ENCODE measurements at places on chromosomes 1 and 21. TPM values are rescaled to one million over a fixed set of nuclear protein-coding genes. Genes with fewer than 3 reads are reported as not detected.

The LSS gene
- 70.9 TPM for total RNA-seq

The DUSP23 gene
- total RNA-seq: 76.7 TPM

The ACTL8 gene
- not detected for total RNA-seq

The CELA3A gene
- not detected for total RNA-seq

The COL9A2 gene
- 11.6 TPM for total RNA-seq

The ANGPTL1 gene
- total RNA-seq: 11.4 TPM

GRCh38 chr1:181083842-181084605, 4.5 kb upstream of the IER5 start:
- no peak overlapping the region for H3K27ac ChIP-seq
- no peak overlapping the region for H3K4me3 ChIP-seq
- H3K27me3 ChIP-seq: no peaks in the 10 kb centered on the region
- peak; percentile 57 for DNase-seq
- H3K36me3 ChIP-seq: no peaks in the 10 kb centered on the region
- no peaks in the 10 kb centered on the region for H3K4me1 ChIP-seq

DNA sequence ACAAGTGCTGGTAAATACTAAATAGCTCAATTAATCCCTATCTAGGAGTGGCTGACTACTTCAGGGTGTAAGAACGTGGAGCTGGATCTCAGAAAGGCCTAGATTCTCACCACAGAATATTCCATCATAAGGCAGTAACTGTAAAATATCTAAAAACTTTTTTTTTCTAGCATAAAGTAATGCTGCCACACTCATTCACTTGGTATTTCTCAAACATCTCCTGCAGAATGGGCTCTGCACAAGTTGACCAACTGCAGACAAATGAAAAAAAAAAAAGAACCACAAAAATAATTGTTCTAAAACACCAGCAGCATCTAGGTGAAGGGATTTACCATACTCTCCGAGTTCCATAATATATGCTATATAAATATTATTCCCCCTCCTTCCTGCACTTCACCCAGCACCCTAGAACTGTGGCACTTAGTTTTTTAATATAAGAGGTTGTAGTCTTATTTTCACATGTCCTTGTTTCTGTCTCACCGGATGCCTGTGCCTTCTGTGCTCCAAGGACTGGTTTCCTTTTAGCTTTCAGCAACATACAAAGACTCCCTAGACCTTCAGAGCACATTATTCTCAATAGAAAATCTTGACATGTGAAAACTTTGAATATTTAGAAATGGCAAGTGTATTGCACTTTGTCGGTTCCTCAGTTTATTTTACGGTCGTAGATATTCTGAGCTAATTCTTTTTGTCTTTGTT, 8.9 kb downstream of the VSIG8 start:
- DNase-seq: no peak
- H3K4me1 ChIP-seq: peaks cover 4% of the 10 kb centered on the region
- H3K36me3 ChIP-seq: no peaks in the 10 kb centered on the region
- H3K4me3 ChIP-seq: no peak overlapping the region
- H3K27ac ChIP-seq: peak overlapping the region; percentile 97

- no peak for DNase-seq
- H3K27me3 ChIP-seq: no peaks in the 10 kb centered on the region
- H3K4me1 ChIP-seq: peaks cover 8% of the 10 kb centered on the region
Observed at GRCh38 chr1:43387976-43388599, 1.5 kb downstream of the MED8 start.

DNA sequence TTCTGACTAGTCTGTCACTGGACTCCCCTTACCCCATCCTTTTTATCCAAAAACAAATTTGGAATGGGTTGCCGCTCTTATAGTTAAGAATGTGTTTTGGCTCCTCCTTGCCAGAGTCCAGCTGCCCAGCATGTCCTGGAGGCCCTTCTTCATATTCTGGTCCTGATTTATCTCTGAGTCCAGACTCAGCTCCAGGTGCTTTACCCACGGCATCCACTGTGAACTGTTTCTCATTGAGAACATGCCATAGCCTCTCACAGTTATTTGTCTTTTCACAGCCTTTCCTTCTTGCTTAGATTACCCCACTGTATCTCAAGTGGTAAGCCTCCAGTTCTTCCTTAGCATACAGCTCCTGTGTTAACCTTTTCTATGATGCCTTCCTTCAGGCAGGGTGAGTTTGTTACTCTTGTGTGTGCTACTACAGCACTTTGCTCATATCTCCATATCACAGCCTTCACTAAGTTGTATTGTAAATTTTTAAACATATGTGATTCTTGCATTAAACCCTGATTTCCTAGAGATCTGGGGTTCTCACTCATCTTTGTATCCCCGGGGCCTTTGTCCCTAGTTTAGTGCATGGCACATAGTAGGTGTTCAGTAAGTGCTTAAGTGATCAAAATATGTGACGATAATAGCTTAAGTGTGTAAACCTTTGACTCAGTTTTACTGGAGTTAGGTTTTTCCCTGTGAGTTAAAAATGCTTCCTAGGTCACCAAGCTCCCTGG, 116.0 kb downstream of the OSBPL9 start:
- no peaks in the 10 kb centered on the region for H3K27me3 ChIP-seq
- H3K4me3 ChIP-seq: no peak overlapping the region
- H3K36me3 ChIP-seq: no peaks in the 10 kb centered on the region
- DNase-seq: no peak
- H3K27ac ChIP-seq: no peak overlapping the region

GRCh38 chr1:79004916-79005315, 1.6 kb downstream of the ADGRL4 start:
- H3K4me1 ChIP-seq: no peaks in the 10 kb centered on the region
- no peaks in the 10 kb centered on the region for H3K36me3 ChIP-seq
- no peak for DNase-seq
- no peak overlapping the region for H3K4me3 ChIP-seq
- no peaks in the 10 kb centered on the region for H3K27me3 ChIP-seq

DNA sequence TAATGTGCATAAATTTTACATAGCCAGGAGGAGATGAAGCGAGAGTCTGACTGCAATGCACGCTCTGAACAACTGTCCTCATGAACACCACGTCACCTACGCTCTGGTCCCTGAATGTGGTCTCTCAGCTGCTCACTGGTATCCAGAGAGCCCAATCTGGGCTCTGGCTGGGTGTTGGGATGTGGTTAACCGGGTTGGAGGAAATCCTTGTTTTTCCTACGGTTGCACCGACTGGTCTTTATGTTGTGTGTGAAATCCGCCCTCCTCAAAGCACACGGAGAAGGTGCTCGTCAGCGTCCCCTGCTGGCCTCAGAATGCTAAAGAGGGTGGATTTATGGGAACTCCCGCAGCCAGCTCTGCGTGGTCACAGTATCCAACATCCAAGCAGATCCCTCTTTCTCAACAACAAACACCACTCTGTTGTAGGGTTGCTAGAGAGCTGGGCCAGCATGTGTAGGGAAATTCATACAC, 51.8 kb upstream of the FAM89A start:
- no peak overlapping the region for H3K4me3 ChIP-seq
- H3K27ac ChIP-seq: no peak overlapping the region
- H3K4me1 ChIP-seq: no peaks in the 10 kb centered on the region
- no peak for DNase-seq
- H3K36me3 ChIP-seq: no peaks in the 10 kb centered on the region

- no peak overlapping the region for H3K27ac ChIP-seq
- no peaks in the 10 kb centered on the region for H3K27me3 ChIP-seq
- no peak for DNase-seq
- H3K4me3 ChIP-seq: no peak overlapping the region
Observed at GRCh38 chr1:59446257-59446901, 149.5 kb downstream of the FGGY start.

- H3K4me1 ChIP-seq: no peaks in the 10 kb centered on the region
- H3K27me3 ChIP-seq: no peaks in the 10 kb centered on the region
- no peaks in the 10 kb centered on the region for H3K36me3 ChIP-seq
- H3K4me3 ChIP-seq: no peak overlapping the region
- H3K27ac ChIP-seq: no peak overlapping the region
Observed at GRCh38 chr21:31798842-31799704, 67.2 kb upstream of the SCAF4 start.

- no peaks in the 10 kb centered on the region for H3K4me1 ChIP-seq
- no peaks in the 10 kb centered on the region for H3K27me3 ChIP-seq
- no peak for DNase-seq
Observed at GRCh38 chr1:220990427-220991339, 111.4 kb downstream of the HLX start.

- H3K4me3 ChIP-seq: no peak overlapping the region
- DNase-seq: no peak
- H3K4me1 ChIP-seq: peaks cover 4% of the 10 kb centered on the region
- H3K36me3 ChIP-seq: no peaks in the 10 kb centered on the region
- H3K27me3 ChIP-seq: no peaks in the 10 kb centered on the region
- no peak overlapping the region for H3K27ac ChIP-seq
Observed at GRCh38 chr1:85575363-85575995, 5.1 kb upstream of the CCN1 start.

DNA sequence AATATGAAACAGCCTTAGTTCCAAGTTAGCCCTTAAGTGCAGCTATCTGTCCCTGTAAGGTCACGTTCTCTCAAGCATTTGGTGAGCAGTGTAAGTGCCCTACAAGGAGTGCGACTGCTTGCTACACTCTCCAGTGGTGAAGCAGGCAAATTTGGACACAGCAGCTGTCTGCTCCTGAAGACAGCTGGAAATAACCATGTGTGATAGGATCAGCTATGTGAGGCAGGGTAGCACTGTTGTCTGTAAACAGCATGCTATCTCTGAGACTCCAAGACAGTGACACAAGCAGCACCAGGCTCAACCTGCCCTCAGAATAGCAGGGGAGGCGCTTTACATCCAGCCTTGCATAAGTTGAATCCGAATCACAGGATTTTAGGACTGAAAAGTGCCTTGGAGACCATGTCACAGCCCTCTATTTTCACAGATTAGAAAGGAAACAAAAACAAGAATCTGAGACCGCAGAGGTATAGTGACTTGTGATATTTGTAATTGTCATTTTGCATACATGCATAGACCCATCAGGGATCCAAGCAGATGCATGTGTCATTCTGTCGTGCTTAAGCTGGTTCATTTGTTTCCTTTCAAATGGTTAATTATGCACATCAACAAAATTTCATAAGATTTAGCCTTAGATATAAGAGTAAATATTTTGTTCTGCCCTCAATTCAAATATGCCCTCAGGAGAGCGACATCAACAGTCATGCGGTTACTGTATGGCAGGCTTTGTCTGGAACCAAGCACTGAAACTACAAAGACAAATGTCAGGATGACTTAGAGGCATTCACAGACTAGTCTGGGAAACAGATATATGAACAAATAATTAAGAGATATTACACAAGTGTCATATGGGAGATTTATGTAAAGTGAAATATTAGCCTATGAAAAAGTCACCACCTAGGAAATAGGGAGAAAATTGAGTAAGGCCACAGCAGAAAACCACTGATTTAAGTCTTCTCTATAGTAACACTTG, 134.9 kb upstream of the NRIP1 start:
- H3K36me3 ChIP-seq: no peaks in the 10 kb centered on the region
- H3K27me3 ChIP-seq: no peaks in the 10 kb centered on the region
- H3K4me1 ChIP-seq: no peaks in the 10 kb centered on the region
- no peak for DNase-seq
- H3K4me3 ChIP-seq: no peak overlapping the region

DNA sequence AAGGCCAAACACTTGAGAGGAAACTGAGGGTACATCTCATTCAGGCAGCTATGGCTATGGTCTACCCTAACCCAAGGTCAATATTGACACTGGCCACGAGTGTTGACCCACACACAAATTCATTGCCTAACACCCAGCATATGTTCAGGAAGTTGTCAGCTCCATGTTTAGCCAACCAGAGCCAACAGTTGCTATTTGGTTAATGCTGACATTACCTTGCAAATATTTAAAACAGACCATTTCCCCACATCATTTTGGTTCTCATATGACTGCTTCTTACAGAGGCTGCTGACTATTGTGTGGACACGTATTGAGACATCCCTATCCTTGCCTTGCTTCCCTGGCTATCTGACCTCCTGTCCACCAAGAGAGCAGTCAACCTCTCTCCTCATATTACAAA, 97.3 kb downstream of the LMX1A start:
- H3K36me3 ChIP-seq: no peaks in the 10 kb centered on the region
- no peak overlapping the region for H3K4me3 ChIP-seq
- no peak for DNase-seq
- H3K27me3 ChIP-seq: no peaks in the 10 kb centered on the region
- H3K4me1 ChIP-seq: no peaks in the 10 kb centered on the region

DNA sequence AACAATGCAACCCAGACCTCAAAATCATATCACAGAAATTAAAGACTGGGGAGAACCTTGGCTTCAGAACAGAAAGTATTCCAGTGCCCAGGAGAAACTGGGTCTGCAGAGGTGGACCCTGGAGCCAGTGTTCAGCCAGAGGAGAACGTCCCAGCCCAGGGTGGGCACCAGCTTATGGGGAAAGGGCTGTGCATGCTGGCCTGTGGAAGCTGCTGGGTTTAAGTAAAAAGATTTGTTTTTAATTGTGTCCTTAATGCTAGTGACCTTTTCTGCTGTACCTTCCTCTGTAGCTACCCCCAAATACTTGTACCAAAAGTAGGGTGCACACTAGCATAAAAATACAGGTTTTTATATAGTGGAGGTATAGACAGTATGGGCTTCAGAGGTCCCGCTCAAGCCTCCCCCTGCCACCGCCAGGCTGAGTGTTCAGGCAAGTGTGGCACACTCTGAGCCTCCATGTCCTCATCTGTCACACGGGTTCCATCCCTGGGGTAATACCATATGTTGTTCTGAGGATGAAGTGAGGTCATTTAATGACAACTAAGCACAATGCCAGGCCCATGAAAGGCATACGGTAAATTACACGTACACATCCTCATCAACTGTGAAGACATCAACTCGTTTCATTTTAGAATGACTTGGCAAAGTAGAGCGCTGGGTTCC, 47.0 kb downstream of the SLC37A1 start:
- H3K27ac ChIP-seq: no peak overlapping the region
- peak; percentile 25 for DNase-seq
- H3K36me3 ChIP-seq: no peaks in the 10 kb centered on the region
- no peaks in the 10 kb centered on the region for H3K27me3 ChIP-seq

DNA sequence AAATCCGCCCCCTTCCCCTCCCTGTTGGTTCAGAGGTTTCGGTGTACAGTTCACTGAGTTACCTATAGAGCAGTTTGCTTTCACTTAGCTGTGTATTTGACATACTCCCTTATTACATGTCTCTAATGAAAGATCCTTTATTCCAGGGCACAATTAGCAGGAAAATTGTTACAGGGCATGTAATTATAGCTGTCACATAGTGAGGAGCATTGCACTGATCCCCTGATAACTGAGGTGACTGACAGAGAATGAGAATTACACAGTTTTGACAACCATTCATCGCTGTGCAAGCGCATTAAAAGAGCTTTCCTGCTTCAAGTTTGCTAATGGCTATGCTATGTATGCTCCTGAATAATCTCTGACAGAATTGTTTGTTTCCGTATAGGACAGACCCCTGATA, 26.9 kb downstream of the DAP3 start:
- no peaks in the 10 kb centered on the region for H3K4me1 ChIP-seq
- H3K27ac ChIP-seq: no peak overlapping the region
- no peaks in the 10 kb centered on the region for H3K27me3 ChIP-seq
- H3K36me3 ChIP-seq: no peaks in the 10 kb centered on the region
- no peak for DNase-seq

All from Peyer's patch (tissue), 4 donors.